ENCODE measurements at places on chromosomes 2 and 18.

DNA sequence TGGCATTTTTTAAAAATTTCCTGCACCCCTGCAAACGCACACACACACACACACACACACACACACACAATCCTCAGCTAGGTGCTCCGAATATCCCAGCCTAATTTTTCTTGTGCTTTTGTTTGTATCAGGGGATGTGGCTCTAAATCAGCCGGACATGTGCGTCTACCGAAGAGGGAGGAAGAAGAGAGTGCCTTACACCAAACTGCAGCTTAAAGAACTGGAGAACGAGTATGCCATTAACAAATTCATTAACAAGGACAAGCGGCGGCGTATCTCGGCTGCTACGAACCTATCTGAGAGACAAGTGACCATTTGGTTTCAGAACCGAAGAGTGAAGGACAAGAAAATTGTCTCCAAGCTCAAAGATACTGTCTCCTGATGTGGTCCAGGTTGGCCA is 1.8 kb downstream of the HOXD13 start:
- DNase-seq: no peak

DNA sequence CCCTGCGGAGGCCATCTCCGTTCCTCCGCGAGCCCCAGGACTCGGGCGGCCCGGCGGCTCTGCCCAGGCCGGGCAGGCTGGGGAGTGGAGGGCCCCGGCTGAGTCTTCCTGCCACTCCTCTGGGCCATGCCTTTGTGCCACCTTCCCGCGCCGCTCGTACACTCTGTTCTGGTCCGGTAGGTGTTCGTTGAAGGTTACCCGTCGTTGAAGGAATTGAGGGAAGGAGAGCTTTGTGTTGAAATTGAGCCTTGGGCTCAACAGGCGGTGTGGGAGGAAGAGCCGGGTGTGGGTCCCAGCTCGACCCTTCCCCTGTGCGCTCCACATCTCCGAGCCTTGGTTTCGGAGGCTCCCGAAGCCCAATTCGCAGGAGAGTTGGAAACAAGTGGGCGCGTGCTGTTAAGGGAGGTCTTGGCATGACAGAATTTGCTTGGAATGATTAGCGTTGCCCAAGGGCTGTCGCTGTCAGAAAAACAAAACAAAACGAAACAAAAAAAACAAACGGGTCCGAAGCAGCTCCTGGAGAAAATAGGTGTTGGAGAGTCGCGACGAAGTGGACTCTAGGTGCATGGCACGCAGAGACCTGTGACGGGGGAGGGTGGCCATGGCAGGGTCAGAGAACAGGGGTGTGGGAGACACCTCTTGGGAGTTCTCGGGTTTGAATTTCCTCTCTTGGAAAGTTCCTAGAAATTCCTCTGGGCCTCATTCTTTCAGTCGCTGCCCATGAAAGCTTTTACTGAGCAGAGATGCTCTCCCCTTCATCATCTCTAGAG is 1.2 kb upstream of the MZT2A start:
- DNase-seq: no peak

GRCh38 chr2:66566726-66567399 is 131.9 kb downstream of the MEIS1 start:
- no peak for DNase-seq

- no peak for DNase-seq
Measured at GRCh38 chr2:126698376-126698775, 42.4 kb downstream of the GYPC start.

- DNase-seq: peak; percentile 2
Measured at GRCh38 chr18:21004726-21005125, 106.9 kb downstream of the ROCK1 start.

- DNase-seq: no peak
Measured at GRCh38 chr2:25330937-25331336, 10.8 kb downstream of the DNMT3A start.

GRCh38 chr18:10515456-10515855 is 10.4 kb upstream of the NAPG start:
- no peak for DNase-seq

DNA sequence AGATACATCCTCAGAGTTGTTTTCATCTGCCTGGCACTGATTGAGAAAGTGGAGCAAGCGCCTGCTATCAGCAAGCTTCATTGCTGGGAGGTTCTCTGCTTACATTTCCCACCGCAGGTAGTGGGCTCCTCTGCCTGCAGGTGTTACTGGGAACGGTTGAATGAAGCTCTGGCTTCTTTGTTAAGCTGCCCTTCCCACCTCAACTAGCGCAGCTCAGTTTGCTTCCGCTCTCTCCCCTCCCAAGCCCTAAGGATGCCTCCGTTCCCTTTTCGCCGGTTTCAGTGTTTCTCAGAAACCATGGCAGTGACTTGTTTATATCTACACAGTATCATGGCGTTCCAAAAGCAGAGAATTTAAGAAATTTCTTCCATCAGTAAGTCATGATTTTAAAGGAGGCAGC is 72.2 kb upstream of the B3GNT7 start:
- DNase-seq: no peak

GRCh38 chr2:120253021-120253882 is 600 bp downstream of the RALB start:
- DNase-seq: no peak

DNA sequence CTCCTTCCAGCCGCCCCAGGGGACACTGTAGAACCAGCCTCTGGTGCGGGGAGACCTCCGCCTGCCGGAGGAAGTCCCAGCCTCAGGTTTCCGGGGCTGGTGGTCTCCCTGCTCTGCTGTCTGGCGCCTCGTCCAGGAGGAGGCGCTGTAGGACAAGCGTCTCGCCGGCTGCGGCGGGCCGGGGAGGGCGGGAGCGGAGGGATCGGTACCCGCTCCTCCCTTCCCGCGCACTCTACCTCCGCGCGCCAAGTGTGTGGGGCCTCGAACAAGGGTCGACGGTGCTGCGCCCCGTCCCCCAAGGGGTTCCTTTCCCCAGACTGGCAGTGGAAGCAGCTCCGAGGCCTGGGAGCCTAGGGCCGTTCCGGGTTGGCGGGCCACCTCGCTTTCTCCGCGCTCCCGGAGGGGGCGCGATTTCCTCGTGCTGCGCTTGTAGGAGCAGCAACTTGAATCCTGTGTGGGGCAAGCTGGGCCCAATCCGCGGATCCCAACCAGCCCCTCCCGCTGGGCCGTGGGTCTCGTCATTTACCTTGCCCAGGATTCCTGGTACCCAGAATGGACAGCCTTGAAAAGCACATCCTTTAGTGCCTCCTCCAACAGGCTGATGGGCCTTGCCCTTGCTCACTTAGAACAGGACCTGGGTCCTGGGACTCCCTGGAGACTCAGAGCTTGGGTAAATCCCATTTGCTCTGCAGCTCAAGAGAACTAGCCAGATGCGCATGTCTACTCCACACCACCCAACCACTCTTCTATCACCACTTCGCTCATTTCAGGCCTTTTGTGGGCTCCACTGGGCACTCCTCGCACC is 10.6 kb upstream of the HOXD4 start:
- DNase-seq: no peak

- no peak for DNase-seq
Measured at GRCh38 chr2:68589963-68590362, 53.4 kb upstream of the PROKR1 start.

GRCh38 chr2:241035818-241036396 is 37.5 kb downstream of the SNED1 start:
- DNase-seq: no peak

GRCh38 chr18:77250926-77251729 is 1.5 kb downstream of the GALR1 start:
- DNase-seq: no peak

GRCh38 chr2:53438100-53438499 is 329.5 kb upstream of the CHAC2 start:
- DNase-seq: no peak
